Activated naive CD8-positive, alpha-beta T cell treated with anti-CD3 and anti-CD28 coated beads, Interleukin-2, amount 10 ng/mL, durations not matched to agents 7 days and 5 days (primary cell): ENCODE measurements at places on chromosomes 13 and 19. TPM values are rescaled to one million over a fixed set of nuclear protein-coding genes. Genes with fewer than 3 reads are reported as not detected.

GRCh38 chr13:44564936-44565335 is 11.2 kb downstream of the TSC22D1 start:
- no peak for DNase-seq
- peaks cover 12% of the 10 kb centered on the region for H3K36me3 ChIP-seq
- H3K4me3 ChIP-seq: no peak overlapping the region
- H3K27me3 ChIP-seq: no peaks in the 10 kb centered on the region
- peaks cover 13% of the 10 kb centered on the region for H3K4me1 ChIP-seq

GRCh38 chr19:8158411-8159074 is 9.2 kb upstream of the FBN3 start:
- no peak for DNase-seq
- H3K36me3 ChIP-seq: no peaks in the 10 kb centered on the region
- H3K4me3 ChIP-seq: no peak overlapping the region
- H3K27me3 ChIP-seq: peaks cover 24% of the 10 kb centered on the region
- peaks cover 6% of the 10 kb centered on the region for H3K4me1 ChIP-seq
- no peak overlapping the region for H3K27ac ChIP-seq

The ZNF730 gene
- 1.6 TPM for total RNA-seq

- H3K4me1 ChIP-seq: no peaks in the 10 kb centered on the region
- no peaks in the 10 kb centered on the region for H3K36me3 ChIP-seq
- H3K27ac ChIP-seq: no peak overlapping the region
- no peaks in the 10 kb centered on the region for H3K27me3 ChIP-seq
These were observed 235.5 kb downstream of the GPC6 start for GRCh38 chr13:93462151-93462550.

DNA sequence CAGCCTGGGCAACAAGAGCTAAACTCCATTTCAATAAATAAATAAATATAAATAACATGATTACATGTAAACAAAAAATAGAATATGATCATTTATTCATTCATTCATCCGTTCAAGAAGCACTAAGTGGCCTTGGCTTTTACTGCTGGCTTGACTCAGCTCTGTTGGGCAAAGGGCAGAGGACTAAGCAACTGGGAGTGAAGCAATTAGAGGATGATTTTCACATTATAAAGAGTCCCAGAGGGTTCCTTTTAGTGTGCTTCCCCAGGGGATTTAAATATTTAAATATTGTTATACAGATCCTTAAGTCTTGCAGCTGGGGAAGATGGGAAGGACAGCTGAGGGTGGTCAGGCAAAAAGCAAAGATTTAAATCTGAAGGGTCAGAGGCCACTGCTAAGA is 34.9 kb upstream of the FLT1 start:
- peaks cover 6% of the 10 kb centered on the region for H3K4me1 ChIP-seq
- DNase-seq: no peak
- no peaks in the 10 kb centered on the region for H3K36me3 ChIP-seq
- peaks cover 43% of the 10 kb centered on the region for H3K27me3 ChIP-seq
- H3K27ac ChIP-seq: no peak overlapping the region

DNA sequence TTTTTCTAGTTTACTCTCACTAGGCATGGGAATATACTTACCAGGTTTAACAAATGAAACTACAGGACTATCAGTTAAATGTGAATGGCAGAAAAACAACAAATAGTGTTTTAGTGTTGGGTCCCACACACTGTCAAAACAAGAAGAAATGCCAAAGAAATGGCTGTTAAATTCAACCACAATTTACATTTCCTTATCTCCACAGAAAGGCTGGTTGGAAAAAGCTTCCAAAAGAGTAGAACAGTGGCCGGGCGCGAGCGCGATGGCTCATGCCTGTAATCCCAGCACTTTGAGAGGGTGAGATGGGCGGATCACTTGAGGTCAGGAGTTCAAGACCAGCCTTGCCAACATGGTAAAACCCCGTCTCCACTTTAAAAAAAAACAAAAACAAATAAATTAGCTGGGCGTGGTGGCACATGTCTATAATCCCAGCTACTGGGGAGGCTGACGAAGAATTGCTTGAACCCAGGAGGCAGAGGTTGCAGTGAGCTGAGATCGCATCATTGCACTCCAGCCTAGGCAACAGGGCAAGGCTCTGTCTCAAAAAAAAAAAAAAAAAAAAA is 66.5 kb downstream of the SERP2 start:
- peaks cover 28% of the 10 kb centered on the region for H3K27me3 ChIP-seq
- DNase-seq: no peak
- no peak overlapping the region for H3K27ac ChIP-seq
- H3K4me1 ChIP-seq: peaks cover 16% of the 10 kb centered on the region
- no peaks in the 10 kb centered on the region for H3K36me3 ChIP-seq

- DNase-seq: no peak
- peaks cover 27% of the 10 kb centered on the region for H3K27me3 ChIP-seq
- no peak overlapping the region for H3K27ac ChIP-seq
These were observed 703 bp downstream of the NEK3 start for GRCh38 chr13:52158629-52159158.

The SERTM1 gene
- total RNA-seq: not detected

The CGB2 gene
- not detected for total RNA-seq

DNA sequence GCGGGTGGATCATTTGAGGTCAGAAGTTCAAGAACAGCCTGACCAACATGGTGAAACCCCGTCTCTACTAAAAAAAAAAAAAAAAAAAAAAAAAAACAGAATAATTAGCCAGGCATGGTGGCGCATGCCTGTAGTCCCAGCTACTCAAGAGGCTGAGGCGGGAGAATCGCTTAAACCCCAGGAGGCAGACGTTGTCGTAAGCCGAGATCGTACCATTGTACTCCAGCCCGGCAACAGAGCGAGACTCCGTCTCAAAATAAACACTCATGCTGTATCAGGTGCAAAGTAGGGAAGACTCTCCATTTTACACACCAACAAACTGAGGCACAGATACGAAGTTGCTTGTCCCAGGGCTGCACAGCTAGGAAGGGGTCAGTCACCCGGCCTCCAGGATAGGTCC is 15.6 kb downstream of the TLE6 start:
- H3K36me3 ChIP-seq: no peaks in the 10 kb centered on the region
- H3K4me1 ChIP-seq: no peaks in the 10 kb centered on the region
- H3K4me3 ChIP-seq: no peak overlapping the region
- H3K27me3 ChIP-seq: no peaks in the 10 kb centered on the region
- H3K27ac ChIP-seq: no peak overlapping the region
- no peak for DNase-seq

DNA sequence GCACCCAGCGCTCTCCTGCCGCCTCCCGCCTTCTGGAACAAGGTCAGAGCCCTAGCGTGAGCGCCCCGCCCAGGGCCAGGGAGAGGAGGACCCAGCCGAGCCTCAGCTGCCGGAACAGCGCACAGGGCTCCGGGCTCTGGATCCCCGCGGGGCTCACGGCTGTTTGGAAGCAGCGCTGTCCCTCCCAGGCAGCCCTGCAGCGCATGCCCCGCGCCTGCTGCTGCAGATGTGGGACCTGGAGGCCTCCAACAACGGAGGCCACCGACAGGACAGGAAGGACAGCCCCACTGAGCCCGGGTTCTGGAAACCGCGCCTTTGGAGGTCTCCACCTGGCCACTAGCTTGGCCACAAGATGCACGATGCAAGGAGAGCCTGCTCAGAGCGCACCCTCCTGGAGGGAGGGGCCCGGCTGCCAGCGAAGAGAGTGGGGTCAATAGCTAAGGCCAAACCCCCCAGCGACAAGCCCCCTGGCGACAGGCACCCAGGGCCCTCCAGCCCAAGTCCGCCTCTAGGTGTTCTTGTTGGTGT is 12.6 kb downstream of the ZSCAN18 start:
- H3K4me1 ChIP-seq: no peaks in the 10 kb centered on the region
- no peak overlapping the region for H3K27ac ChIP-seq
- no peak overlapping the region for H3K4me3 ChIP-seq
- DNase-seq: no peak
- no peaks in the 10 kb centered on the region for H3K27me3 ChIP-seq
- peaks cover 32% of the 10 kb centered on the region for H3K36me3 ChIP-seq

The CEACAM8 gene
- not detected for total RNA-seq

DNA sequence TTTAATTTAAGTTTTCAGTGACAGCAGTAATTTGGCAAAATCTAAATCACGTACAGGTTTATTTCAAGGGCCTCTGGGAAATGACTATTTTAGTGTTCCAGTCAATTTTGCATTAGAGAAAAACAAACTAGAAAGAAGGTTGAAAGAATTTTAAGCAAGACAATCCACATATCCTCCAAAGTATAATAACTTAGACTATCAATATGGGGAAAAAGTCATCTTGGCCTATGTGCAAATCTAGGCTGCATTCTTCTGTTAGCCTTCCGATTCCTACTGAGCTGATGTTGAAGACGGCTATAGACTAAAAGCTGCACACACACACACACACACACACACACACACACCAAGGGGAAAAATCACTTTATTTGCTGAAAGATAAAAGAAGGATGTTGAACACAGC is 81.3 kb downstream of the SLITRK6 start:
- no peak overlapping the region for H3K27ac ChIP-seq
- DNase-seq: no peak
- no peak overlapping the region for H3K4me3 ChIP-seq
- no peaks in the 10 kb centered on the region for H3K36me3 ChIP-seq

DNA sequence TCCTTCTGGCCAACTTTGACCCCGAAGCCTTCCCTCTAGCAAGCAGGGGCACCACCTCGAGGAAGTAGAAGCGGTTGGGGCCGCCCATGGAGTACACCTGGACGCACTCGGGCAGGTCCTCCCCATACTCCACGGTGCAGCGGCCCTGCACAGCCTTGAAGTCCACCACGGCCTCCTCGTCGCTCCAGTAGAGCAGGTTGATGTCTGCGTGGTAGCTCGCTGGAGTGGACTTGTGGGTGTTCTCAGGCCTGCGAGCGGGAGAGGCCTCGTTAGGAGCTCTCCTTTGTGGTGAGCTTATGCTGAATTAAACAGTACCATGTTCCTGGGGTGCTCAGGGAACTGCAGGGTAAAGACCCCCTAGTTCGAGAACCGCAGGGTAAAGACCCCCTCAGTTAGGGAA is 22.3 kb upstream of the EIF3G start:
- H3K4me1 ChIP-seq: peaks cover 26% of the 10 kb centered on the region
- H3K27ac ChIP-seq: peak overlapping the region; percentile 98
- peaks cover 36% of the 10 kb centered on the region for H3K36me3 ChIP-seq
- no peak for DNase-seq
- H3K27me3 ChIP-seq: no peaks in the 10 kb centered on the region

DNA sequence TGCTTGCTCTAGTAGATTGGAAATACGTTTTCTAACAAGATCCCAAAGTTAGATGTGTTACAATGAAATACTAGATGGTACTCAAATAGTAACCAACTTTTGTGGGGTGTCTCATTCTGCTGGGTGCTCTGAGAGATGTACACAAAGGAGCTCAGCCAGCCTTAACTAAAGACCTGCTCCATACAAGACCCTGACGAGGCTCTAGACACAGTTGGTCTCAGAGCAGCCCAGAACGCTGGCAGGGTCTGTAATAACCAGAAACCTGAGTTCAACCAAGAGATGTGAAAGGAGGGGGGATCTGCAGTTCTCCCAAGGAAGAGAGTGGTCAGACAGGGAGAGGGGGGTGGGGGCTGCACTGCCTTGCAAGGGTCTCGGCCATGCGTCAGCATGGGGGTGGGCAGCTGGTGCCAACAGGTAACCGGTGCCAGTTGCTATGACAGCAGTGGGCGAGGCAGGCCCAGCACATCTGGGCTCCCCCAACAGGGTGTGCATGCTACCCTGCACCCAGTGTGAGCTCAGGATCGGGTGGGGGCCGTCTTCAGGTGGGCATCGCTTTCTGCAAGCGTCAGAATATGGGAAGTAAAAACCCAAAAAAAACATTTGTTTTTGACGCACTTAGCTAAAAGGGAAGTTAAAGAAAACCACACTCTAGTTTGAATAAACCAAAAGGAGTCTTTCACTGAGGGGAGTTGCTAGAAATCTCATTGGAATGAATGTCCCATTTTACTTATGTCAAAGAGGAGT is 68.0 kb upstream of the GPR183 start:
- H3K4me1 ChIP-seq: peaks cover 65% of the 10 kb centered on the region
- DNase-seq: no peak
- H3K27ac ChIP-seq: peak overlapping the region; percentile 83
- H3K4me3 ChIP-seq: peak overlapping the region; percentile 70

GRCh38 chr13:113393563-113394338 is 29.8 kb upstream of the GRTP1 start:
- peaks cover 4% of the 10 kb centered on the region for H3K4me1 ChIP-seq
- DNase-seq: peak; percentile 95
- H3K27me3 ChIP-seq: no peaks in the 10 kb centered on the region
- H3K36me3 ChIP-seq: no peaks in the 10 kb centered on the region
- peak overlapping the region; percentile 96 for H3K4me3 ChIP-seq

GRCh38 chr13:85503797-85504196 is 295.4 kb downstream of the SLITRK6 start:
- no peak for DNase-seq
- H3K27ac ChIP-seq: no peak overlapping the region
- H3K4me1 ChIP-seq: no peaks in the 10 kb centered on the region

The ZNF682 gene
- total RNA-seq: 16.9 TPM

The CAB39L gene
- total RNA-seq: 4.8 TPM

DNA sequence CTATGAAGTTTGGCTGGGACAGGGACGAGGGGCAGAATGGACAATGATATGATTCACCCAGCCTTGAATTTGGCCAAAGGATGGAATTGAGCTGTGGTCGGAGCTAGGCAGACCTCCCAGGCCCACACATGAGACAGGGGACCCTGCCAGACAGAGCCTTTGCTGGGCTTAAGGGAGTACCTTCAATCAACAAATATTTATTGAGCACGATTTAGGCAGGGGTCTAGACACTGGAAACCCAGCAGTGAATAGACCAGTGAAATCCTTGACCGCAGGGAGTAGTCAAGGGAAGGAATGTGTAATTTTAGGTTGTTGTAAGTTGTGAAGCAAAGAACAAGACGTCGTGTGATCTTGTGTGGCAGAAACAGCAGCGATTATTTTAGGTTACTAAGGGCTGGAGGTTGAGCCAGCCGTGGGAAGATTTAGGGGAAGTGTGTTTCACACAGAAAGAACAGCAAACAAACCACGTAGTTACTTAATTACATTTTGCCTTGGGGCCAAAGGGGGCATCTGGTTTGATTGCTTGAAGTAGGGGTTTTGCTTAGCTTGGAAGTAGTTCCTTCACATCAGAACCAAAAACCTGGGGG is 16.9 kb upstream of the AP1M2 start:
- no peak for DNase-seq
- H3K4me3 ChIP-seq: peak overlapping the region; percentile 99
- peaks cover 12% of the 10 kb centered on the region for H3K36me3 ChIP-seq
- H3K27me3 ChIP-seq: peaks cover 4% of the 10 kb centered on the region
- peak overlapping the region; percentile 100 for H3K27ac ChIP-seq

The ANKLE1 gene
- 5.8 TPM for total RNA-seq

The TFDP1 gene
- total RNA-seq: 103 TPM
